ENCODE measurements at places on chromosomes 7 and 10.

DNA sequence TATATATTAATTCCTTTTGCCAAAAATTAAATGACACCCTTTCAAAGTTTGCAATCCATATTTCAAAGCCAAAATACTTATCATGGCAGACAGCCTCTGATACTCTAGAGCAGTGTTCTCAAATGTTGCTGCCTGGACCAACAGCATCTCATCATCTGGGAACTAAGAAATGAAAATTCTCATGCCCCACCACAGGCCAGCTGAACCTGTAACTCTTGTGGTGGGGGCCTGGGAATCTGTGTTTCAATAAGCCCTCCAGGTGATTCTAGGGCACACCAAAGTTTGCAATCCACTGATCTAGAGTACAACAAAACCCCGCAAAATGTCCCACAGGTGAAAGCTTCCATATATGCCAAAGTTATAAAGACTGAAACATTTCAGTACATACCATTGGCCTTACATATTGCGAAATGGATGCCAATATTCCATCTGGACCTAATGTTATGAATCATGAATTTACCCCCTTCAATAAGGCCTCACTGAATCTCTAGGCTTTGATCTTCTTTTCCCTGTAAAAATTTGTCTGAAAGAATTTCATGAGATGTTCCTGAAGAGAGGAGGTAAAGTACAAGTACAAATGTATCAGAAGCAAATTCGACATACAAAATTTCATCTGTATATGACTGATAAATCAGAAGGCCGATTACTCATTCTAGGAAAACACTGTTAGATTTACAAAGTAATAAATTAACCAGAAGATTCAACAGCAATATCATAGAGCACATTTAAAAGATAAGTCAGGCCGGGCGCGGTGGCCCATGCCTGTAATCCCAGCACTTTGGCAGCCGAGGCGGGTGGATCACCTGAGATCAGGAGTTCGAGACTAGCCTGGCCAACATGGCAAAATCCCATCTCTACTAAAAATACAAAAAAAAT lies 25.3 kb upstream of the EPC1 start:
- DNase-seq: no peak

GRCh38 chr7:38880454-38880853 lies 28.5 kb downstream of the VPS41 start:
- DNase-seq: no peak

GRCh38 chr7:100155553-100156317 lies 2.8 kb downstream of the TRAPPC14 start:
- no peak for DNase-seq

DNA sequence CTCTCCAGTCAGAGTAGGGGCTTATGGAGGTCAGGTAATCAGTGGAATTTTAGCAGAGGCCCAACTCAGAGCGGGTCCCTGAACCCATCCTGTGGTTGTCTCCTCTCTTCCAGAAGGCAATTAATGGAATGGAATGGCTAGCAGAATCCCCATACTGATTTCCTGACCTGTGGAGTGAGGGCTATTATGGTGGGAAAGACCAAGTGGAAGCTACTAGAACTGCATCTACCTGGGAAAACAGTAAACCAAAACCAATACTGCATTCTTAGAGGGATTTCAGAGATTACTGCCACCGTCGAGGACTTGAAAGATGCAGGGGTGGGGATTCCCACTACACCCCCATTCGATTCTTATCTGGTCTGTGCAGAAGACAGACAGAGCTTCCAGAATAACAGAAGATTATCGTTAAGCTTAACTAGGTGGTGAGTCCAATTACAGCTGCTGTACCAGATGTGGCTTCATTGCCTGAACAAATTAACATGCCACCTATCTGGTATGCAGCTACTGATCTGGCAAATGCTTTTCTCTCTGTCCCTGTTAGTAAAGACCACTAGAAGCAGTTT lies 73.2 kb downstream of the LMBR1 start:
- no peak for DNase-seq

GRCh38 chr7:79421751-79422150 lies 31.7 kb downstream of the MAGI2 start:
- DNase-seq: no peak

GRCh38 chr7:106057204-106057961 lies 54.7 kb downstream of the SYPL1 start:
- no peak for DNase-seq

- no peak for DNase-seq
Observed at GRCh38 chr10:94217411-94217810, 145.3 kb downstream of the NOC3L start.

DNA sequence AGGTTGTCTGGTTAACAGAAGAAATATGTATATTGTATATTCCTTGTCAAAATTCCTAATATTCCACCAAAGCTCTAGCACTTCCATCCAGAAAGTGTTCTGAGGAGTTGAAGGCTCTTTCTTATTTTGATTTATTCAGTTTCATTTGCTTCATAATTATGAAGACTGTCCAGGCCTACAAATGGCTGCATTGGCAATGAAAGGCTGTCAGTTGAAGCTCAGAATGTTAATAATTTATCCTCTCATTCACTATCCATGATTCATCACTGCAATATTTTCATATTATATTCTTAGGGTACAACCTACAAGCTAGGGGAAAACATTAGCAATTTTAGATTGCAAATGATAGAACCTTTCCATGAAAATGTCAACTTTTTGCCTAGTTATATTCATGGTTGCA lies 57.3 kb downstream of the ARID5B start:
- no peak for DNase-seq

DNA sequence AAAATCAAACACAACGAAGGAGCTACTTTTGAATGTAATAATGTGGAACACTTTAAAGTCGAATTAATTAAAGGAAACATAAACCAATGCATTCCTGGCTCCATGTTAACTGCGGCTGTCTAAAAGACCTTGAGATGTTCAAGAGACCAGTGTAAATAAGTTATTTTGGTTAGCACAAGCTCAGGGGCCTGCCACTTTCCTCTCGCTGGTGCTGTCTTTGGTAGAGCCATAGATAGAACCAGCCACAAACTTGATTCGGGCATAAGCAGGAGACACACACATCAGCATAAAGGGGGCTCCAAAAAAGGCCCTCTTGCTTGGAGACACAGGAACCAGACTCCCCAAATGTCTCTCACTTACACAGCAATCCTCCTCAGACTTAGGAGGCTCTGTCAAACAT lies 121.6 kb upstream of the TBX20 start:
- DNase-seq: no peak

DNA sequence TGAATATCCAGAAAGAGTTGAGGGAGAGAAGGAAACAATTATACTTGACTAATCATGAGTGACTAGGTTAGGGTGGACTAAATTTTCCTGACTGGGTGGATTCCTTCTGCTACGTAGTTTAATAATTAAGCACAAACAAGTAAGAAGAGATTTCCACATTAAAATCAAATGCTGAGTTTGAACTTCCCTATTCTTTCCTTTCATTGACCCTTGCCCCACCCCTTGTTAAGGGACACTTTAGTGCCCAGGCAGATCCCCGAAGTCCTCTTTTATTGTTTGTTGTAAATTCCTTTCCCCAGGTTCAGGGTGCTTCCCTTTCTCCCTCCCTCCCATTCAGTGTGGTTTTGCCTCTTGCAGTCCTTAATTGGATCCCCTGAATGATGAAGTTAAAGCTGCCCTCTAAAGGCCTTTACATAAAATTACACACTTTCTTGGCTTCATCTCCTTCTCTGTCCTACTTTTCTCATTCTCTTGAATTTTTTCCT lies 8.8 kb upstream of the SPAM1 start:
- peak; percentile 73 for DNase-seq

DNA sequence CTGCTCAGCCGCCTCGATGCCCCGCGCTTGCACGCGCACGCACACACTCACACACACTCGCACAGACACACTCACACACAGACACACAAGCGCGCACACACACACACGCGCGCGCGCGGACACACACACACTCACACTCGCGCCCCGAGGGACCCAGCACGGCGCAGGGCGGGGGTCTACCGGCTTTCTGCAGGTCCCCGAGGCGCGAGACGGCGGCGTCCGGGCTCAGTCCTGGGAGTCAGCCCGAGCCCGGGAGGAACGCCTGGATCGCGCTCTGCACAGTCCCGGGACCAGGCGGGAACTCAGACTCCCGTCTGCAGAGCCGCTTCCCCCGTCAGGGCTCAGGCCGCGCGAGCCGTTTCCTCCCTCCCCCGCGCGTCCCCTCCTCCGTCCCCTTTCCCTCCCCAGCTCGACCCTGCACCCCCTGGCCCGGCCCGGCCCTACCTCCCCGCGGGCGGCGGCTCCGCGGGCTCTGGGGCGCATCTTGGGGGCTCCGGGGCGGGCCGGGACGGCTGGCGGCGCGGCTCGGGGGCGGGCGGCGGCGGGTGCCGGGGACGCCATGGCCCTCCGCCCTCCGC lies 464 bp downstream of the DENND2A start:
- DNase-seq: no peak

- DNase-seq: no peak
Observed at GRCh38 chr10:34288634-34289033, 526.5 kb downstream of the PARD3 start.

GRCh38 chr10:83990126-83990525 lies 149.2 kb upstream of the GHITM start:
- no peak for DNase-seq

- no peak for DNase-seq
Observed at GRCh38 chr7:148722340-148723165, 23.9 kb downstream of the CUL1 start.

GRCh38 chr7:11648101-11648500 lies 183.9 kb downstream of the THSD7A start:
- no peak for DNase-seq

Data from Kasumi-1 (cell line).